Aorta (tissue), 5 donors: ENCODE measurements at places on chromosomes 11 and 22. TPM values are rescaled to one million over a fixed set of nuclear protein-coding genes. Genes with fewer than 3 reads are reported as not detected.

OR8D4 gene
- total RNA-seq: not detected

GRCh38 chr11:68969386-68969785 lies 11.4 kb downstream of the MRGPRD start:
- no peak for DNase-seq

GRCh38 chr11:22890227-22890626 lies 30.0 kb upstream of the CCDC179 start:
- no peak for DNase-seq

GRCh38 chr11:102422817-102423712 lies 29.5 kb downstream of the TMEM123 start:
- no peak for DNase-seq

GRCh38 chr11:110808248-110808647 lies 96.0 kb upstream of the ARHGAP20 start:
- no peak for DNase-seq

- DNase-seq: no peak
Observed at GRCh38 chr11:35126000-35126878, 12.7 kb upstream of the CD44 start.

DNA sequence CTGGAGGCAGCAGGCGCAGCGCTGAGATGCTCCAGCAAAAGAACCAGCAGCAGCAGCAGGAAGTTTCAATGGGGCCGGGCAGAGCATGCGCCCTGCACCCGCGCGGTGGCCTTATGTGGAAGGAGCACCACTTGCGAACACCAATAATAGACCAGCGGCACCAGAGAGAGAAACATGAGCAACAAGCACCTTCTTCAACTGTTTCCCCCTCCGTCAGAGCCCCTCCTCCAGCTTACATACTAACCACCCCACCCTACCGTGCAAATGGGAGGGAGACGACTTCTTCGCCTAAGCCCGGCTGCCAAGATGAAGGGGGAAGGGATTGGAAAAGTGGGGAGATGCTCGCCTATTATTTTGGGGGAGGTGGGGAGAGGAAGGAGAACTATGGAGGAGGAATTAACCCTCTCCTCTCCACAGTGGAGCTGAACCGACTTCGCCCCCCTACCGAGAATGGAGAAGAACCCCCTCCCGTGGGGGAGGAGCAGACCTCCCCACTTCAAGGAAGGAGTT lies 1.1 kb downstream of the RSF1 start:
- DNase-seq: peak; percentile 93

DNA sequence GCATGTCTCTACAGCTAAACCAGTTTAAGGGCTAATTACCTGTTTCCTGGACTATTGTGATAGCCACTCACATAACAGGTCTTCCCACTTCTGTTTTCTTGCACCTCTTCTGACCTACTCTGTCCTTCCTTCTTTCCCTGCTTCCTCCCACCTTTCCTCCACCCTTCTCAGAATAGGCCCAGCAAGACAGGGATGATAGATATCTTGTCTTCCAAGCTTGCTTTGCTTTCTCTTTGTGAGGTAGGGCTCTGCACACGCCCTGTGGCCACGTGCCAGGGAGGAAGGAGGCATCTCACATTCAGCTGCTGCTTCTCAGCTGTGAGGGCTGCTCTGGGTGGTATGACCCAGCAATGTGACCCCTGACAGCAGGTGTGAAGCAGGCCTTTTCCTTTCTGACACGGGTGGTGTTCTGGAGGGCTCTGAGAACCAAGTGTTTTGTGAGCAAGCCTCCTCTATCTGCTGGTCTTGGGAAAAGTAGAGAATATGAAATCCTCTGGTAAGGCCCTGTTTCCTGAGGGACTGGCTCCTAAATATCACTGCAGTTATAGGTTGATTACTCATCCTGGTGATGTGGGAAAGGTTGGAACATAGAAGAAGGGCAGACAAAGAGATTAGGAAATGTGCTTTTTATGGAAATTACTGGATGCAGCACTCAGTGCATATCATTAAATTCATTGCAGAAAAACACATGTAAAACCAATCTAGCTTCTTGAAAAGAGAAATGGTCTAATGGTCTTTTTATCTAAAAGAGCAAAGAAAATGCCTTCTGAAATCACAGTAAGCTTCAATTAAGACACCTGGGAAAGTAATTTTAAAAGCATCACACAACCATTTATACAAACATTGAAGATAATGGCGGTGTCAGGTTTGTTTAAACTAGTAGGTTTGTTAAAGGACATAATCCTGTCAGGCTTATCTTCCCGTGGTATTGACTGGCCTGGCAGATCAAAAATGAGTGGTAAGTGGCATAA lies 8.5 kb downstream of the AMOTL1 start:
- DNase-seq: no peak

DNA sequence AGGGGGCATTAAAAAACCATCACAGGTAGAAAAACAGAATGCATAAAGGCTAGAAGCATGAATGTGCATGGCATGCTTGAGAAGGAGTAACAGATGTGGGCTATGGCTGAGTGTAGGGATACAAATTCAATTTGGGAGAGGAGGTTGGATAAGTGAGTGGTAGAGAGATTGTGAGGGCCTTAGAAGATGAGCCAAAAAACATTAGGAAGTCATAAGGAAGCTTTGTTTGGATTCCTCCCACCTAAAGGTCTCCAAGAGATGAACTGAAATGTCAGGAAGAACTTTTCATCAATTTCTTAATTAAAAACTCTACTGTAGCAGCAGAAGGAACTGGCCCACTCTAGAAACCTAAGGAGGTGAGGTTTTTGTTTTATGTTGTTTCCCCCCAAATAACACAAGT lies 41.2 kb upstream of the CSNK2A3 start:
- no peak for DNase-seq

SLCO2B1 gene
- 144 TPM for total RNA-seq

BRSK2 gene
- total RNA-seq: 1.0 TPM

- DNase-seq: no peak
Observed at GRCh38 chr11:16182553-16182952, 173.8 kb downstream of the SOX6 start.

- peak; percentile 34 for DNase-seq
Observed at GRCh38 chr11:3129591-3130268, 35.4 kb downstream of the OSBPL5 start.

TMEM184B gene
- 96.9 TPM for total RNA-seq

H19 gene
- total RNA-seq: 1,787 TPM

SCGB1C1 gene
- not detected for total RNA-seq

DNA sequence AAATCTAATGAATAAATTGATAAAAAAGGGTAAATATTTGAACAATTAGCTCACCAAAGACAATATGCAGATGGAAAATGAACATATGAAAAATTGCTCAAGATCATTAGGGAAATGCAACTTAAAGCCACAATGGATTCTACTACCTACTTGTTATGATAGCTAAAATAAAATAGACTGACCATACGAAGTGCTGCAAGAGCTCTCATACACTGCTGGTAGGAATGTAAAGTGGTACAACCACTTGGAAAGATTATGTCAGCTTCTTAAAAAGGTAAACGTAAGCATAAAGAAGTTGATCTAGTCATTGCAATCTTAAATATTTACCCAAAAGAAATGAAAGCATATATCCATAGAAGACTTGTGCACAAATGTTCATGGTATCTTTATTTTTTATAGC lies 504.2 kb upstream of the ARHGAP42 start:
- no peak for DNase-seq

DNA sequence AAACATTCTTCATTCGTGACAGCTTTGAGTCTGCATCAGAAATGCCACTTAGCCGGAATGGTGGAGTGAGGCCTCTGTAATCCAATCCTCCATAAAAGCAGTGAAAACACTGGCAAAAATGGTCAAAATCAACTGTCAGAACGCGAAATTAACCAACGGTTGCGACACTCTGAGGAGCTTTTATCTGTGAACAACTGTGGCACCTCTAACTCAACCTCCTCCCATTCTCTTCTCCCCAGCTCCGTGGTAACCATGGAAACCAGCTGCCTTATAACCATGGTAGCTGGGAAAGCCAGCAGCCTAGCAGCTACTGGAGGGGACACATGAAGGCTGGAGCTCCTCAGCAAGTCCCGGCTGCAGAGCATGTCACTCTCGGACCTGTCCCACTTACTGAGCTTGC lies 20.3 kb downstream of the AP2A2 start:
- DNase-seq: no peak
